ENCODE measurements at places on chromosomes 5 and 9.

GRCh38 chr5:38468202-38468673 lies 88.2 kb downstream of the LIFR start:
- DNase-seq, result peak; percentile 72

DNA sequence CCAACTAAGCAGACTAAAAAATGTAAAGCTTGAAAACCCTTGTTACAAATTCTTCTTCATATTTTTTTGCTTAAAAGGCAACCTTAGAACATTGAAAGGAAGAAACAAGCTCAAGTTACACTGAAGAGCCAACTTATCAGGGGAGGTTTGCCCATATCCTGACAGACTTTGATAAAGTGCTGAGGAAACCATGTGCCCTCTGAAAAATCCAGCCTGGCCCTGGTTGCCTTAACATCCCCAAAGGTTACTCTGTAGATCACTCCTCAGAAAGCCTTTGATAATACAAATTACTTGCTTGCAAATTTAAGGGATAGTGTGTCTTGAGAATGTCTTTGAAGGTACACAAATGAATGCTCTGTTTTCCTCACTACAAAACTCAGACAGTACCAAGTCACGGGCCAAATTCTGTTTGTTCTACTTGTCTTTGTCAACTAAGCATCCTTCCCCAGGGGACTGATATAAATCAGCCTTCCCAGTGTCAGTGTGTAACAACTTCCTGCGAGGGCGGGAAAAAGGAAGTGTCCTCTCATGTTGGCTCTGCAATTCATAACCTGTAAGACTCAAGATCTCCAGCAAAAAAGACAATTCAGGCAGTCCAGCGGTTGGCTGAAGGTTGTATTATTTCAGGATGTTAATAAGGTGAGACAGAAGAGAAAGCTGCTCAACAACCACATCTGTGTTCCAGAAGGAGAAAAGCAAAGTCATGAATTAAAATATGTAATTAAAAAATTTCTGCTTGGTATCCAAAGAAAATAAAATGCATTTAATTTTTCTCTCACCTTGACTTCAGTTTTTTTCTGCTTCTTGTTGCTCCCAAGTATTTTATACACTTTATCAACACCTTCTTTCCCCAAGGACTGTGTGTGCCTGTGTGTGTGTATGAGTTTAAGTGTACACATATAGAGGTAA lies 199.9 kb downstream of the PIK3R1 start:
- no peak for DNase-seq

GRCh38 chr5:121596882-121597281 lies 254.8 kb upstream of the FTMT start:
- no peak for DNase-seq

- no peak for DNase-seq
Observed at GRCh38 chr5:41527201-41527779, 16.9 kb upstream of the PLCXD3 start.

- DNase-seq, result no peak
Observed at GRCh38 chr5:10989577-10990263, 228.7 kb upstream of the DAP start.

- no peak for DNase-seq
Observed at GRCh38 chr5:173771121-173771724, 116.9 kb upstream of the CPEB4 start.

DNA sequence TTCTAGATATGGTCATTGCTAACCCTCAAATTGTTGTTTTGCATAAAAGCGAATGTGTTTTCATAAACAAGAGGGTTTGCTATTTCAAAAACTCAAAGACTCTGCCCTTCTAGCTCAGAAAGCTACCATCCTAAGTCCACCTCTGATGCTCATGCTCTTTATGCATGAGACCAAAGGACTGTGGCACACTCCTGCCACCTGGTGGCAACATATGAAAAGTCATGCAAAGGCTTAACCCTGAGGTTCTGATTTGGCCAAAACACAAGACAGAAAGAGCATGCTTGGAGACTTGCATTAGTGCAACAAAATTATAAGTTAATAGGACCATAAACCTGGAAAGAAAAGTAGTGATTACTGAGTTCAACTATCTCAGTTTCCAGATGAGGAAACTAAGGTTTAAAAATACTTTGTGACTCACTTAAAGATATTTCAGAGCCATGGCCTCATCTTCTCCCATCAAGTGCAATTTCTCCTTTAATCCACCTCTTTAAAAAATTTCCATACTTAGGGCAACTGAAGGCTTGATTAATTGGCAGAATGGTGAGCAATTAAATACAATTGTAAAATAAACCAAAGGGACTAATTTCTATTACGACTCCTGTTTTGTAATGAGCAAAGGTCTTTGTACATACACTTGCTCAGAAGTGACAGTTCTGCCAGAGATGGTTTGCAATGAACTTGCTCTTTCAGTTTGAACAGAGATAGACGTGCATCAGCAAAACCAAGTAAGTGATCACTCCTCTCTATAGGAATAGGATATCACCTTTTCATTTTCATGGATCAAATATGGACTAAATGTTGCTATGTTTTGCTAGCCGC lies 110.7 kb upstream of the RAD23B start:
- peak; percentile 91 for DNase-seq

DNA sequence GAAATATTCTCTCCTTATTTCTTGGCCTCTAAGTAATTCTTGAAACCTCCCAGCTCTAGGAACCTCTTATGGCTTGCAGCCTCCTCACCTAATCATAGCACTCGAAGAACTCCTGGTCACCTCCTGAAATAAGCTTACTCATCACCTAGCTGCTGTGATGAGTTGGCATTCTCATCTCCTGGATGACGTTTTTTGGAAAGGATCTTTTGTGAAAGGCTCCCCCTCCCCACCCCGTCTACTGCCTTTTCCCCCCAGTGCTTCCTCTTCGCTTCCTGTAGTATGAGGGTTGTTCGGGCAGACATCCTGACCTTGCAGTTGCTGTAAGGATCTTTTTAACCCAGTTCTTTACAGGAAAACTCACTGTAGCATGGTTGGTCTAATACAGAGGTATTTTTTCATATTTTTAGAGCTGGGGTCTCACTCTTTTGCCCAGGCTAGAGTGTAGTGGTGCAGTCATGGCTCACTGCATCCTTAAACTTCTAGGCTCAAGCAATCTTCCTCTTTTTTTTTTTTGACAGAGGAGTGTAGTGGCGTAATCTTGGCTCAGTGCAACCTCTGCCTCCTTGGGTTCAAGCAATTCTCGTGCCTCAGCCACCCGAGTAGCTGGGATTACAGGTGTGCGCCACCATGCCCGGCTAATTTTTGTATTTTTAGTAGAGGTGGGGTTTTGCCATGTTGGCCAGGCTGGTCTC lies 41.8 kb downstream of the ARHGAP26 start:
- DNase-seq, result no peak

- DNase-seq, result peak; percentile 58
Observed at GRCh38 chr9:96383165-96383942, at the start of gene SLC35D2. SLC35D2 (minus strand) TSS chr9:96383711; CDS start chr9:96383634, 77 bp downstream.

- no peak for DNase-seq
Observed at GRCh38 chr5:16617274-16617968, 624 bp upstream of the RETREG1 start.

GRCh38 chr5:7425830-7426229 lies 29.9 kb downstream of the ADCY2 start:
- peak; percentile 33 for DNase-seq

GRCh38 chr5:179680780-179681401 lies at the start of gene CBY3:
CBY3 (minus strand) TSS chr5:179681034; CDS start chr5:179680918, 116 bp downstream.
- no peak for DNase-seq

GRCh38 chr5:152007653-152008335 lies 83.1 kb upstream of the GLRA1 start:
- DNase-seq, result no peak

DNA sequence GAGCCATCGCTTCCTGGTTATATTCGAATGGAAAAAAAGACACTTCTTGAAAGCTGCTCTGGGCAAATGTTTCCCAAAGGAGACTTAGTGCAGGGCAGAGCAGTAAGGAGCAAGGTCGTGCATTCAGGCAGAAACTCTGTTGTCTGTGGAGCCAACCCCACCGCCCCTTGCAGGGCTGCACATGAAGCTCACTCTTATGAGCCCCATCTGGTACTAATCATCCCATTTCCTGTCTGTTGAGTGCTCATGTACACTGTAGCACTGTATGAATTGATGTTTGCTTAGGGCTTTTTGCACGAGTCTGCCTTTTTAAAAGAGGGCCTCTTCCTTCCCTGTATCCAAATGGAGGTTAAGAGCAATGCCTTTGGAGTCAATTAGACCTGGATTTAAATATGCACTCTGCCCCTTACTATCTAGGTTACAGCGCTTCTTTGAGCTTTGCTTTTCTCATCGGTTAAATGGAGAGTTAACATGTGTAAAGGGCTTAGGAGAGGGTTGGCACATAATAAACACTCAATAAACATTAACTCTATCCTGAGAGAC lies 25.4 kb downstream of the HMHB1 start:
- DNase-seq, result peak; percentile 82

- DNase-seq, result no peak
Observed at GRCh38 chr5:61624553-61625136, 292.6 kb downstream of the ZSWIM6 start.

DNA sequence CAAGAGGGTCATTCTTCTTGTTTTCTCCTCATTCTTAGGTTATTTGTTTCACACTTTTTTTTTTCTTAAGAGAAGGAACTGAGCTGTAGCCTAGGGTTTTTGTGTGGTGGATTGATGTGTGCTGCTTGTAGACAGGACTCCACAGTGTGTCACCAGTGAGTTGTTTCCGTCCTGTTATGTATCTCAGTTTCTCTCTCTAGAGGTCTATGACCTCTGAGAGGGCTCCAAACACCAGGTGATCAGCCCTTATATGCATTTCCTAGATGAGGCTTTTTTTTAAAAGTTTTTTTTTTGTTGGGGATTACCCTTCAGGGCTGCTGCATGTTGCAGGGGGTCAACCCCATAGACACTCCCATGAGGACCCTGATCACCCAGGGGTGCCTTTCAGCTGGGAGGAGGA lies 124.2 kb upstream of the MAST4 start:
- no peak for DNase-seq

DNA sequence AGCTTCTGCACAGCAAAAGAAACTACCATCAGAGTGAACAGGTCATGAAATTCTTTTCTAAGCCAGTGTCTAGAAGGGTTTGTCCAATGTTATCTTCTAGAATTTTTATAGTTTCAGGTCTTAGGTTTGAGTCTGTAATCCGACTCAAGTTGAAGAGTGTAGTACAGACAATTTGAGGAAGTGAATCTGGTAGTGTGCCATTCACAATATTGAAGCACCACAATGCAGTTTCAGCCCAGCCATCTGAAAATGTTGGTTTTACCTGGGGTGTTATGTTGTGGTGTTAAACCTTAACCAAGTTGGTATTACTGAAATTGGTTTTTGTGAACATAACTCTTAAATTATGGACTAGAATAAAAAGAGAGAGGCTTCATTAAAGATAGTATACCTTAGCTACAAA lies 77.2 kb downstream of the ADAMTS16 start:
- no peak for DNase-seq

GRCh38 chr5:28822071-28822470 lies 1783.7 kb upstream of the CDH9 start:
- DNase-seq, result no peak

- no peak for DNase-seq
Observed at GRCh38 chr5:137490591-137490990, 8.5 kb downstream of the SPOCK1 start.

DNA sequence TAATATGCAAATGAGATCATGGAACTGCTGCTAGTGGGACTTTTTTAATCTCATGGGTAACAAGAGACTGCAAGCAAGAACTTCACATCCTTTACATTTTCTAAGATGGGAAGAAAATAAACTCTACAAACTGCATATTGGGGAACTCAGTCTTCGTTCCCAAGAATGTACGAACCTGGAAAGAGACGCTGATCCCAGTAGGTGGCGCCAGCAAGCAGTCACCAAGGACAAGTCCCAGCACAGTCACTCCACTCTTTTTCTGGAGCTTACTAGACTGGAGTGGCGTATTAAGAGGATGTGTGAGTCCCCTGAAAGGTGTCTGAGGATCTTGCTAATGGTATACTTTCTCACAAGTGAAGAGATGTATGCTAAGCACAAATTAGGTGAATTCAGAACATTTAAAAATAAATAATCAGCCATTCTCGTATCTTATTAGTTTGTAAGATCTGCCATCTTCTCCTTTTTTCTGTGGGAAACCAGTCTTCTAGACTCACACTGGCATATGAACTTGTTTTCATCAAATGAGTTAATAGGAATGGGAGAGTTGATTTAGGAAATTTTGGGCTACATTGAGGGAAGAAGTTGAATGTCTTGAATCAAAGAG lies 16.0 kb upstream of the PUM3 start:
- peak; percentile 69 for DNase-seq

- DNase-seq, result peak; percentile 35
Observed at GRCh38 chr5:160159991-160160792, 40.9 kb upstream of the PWWP2A start.

DNA sequence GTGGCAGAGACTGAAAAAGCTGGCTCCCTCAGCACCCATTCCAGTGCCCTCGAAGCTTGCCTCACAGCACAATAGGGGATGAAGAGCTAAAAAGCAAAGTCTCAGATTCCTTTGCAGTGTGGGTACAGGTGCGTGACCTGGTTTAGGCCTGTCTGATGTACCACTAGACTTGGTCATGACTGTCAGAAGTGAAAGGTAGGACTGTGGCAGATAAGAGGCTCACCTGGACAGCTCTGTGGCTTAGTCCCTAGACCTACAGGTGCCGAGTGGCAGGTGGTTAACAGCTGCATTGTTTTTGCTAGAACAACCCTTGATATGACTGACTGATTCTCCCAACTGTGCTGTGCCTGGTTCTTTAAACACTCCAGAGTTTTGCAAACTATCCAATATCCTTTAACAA lies 14.7 kb upstream of the SFXN1 start:
- no peak for DNase-seq

GRCh38 chr5:159095866-159096242 lies 3.9 kb downstream of the EBF1 start:
- no peak for DNase-seq

- DNase-seq, result no peak
Observed at GRCh38 chr5:158039911-158040347, 181.0 kb upstream of the CLINT1 start.

- DNase-seq, result no peak
Observed at GRCh38 chr9:101030086-101030391, 1.5 kb downstream of the PLPPR1 start.

- DNase-seq, result peak; percentile 25
Observed at GRCh38 chr5:42767491-42768105, 11.0 kb downstream of the CCDC152 start.

DNA sequence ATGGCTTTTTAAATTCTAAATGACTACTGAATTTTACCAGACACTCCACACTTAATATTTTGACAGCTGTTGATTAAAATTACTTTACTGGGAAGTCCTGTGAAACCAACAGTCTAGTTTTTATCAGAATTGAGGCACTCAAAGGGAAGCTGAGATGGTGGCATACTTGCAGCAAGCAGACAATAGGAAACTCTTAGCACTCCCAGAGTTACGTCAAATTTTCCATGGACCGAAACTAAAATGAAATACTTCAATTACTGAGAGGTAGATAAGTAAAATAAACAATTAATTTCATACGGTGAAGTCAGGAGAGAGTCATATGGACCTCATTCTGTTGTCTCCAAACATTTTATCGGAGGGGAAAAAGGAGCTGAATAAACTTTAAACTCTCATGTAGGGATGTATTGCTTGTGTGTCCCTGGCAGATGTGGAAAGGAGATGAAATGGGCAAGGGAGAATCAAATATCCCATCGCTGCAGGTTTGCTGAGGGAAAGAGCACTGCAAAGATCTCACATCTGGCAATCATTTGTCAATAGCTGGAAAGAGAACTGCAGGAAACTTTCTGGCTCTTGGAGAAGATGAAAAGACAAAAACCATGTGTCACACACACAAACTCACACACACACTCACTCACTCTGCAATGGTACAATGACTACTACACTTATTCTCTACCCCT lies 189.4 kb downstream of the BNC2 start:
- DNase-seq, result peak; percentile 62
